ENCODE measurements at places on chromosomes 5 and 9. TPM values are rescaled to one million over a fixed set of nuclear protein-coding genes. Genes with fewer than 3 reads are reported as not detected.

DNA sequence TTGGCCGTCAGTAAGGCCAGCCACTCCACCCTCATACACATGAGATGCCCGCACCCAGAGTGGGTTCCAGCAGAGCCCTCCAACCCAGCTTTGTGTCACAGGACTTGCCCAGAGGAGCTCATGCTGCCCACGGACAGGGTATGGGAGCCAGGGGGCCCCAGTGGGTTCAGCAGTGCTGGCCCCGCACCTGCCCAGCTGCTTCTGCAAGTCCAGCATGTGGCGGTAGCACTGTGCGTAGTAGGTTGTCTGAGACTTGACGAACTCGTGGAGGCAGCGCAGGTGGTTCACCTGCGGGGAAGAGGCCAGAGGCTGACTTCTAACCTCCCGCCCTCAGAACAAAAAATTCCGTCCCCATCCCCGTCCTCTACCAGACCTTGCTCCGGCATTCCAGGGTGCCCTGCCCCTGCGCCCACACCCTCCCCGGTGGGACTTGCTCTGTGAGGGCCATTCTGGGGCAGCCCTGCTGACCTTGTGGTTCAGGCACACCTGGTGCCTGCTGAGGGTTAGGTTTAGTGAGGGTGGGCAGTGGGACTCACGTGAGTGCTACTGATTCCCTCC is 18.5 kb downstream of the SH3GLB2 start:
- H3K36me3 ChIP-seq, result no peaks in the 10 kb centered on the region
- H3K4me3 ChIP-seq, result no peak overlapping the region
- H3K27me3 ChIP-seq, result no peaks in the 10 kb centered on the region
- H3K27ac ChIP-seq, result no peak overlapping the region

DNA sequence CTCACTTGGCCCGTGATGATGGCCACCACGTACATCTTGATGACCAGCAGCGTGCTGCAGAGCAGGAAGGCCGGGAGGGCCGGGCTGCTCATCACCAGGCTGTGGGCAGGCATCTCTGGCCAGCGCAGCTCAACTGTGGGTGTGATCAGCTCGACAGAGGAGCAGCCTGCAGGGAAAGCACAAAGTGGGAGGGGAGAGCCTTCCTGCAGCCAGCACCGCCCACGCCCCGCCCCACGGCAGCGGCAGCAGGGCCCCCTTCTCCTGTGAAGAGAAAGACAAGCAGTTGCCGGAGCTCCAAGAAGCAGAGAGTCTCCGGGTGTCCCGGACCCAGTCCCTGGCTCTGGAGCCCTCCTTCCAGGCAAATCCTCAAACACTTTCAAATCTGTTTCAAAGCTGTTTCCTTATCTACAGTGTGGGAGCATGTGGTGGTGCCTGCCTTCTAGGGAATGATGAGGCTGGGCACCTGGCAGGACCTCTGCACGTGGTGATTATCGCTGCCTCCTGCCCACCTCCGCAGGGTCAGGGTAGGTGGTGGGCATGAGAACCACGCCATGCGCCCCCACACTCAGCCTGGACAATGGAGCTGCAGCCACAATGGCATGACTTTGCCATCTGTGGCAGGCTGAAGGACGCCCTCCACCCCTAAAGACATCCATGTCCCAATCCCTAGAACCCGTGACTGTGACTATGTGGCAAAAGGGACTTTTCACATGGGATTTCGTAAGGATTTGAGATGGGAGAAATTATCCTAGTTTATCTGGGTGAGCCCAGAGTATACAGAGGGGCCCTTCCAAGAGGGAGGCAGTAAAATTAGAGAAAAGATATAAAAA is at the start of gene PTGES:
Gene PTGES, minus strand, starts transcription at position 143 of the 830 bp plus-strand sequence. Its CDS starts 30 bp downstream, at position 113.
- peak within 1 kb of the TSS; percentile 69 for H3K4me3 ChIP-seq
- H3K27ac ChIP-seq, result peak within 1 kb of the TSS; percentile 60
- no peaks in the 10 kb centered on the region for H3K27me3 ChIP-seq

The TAF11L5 gene
- not detected for total RNA-seq

- H3K27ac ChIP-seq, result no peak overlapping the region
- peaks cover 8% of the 10 kb centered on the region for H3K4me1 ChIP-seq
- no peak overlapping the region for H3K4me3 ChIP-seq
- peaks cover 19% of the 10 kb centered on the region for H3K27me3 ChIP-seq
- DNase-seq, result peak; percentile 45
Observed at GRCh38 chr5:153153086-153153485, 337.4 kb upstream of the GRIA1 start.

- DNase-seq, result no peak
- no peak overlapping the region for H3K27ac ChIP-seq
- no peaks in the 10 kb centered on the region for H3K27me3 ChIP-seq
Observed at GRCh38 chr9:136530461-136531089, 15.3 kb downstream of the NOTCH1 start.

All from GM23248 (cell line).